ENCODE measurements at places on chromosomes 2 and 18.

DNA sequence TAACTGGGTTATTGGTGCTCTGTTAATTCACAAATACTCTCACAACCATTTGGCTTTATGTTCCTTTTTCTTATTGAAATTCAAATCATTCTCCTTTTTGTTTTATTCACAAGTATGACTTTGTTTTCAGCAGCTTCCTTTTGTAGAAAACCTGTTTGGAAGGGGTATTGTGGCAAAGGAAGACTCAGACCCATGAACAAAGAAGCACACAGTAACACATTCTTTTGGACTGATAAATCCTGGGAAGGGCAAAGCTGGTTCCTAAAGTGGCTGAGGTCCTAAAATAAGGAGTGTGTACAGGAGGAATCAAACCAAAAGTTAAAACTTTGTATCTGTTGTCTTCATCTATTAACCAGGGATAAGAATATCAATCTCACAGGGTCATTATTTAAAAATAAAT, 374.7 kb upstream of the FIGN start:
- no peaks in the 10 kb centered on the region for H3K27me3 ChIP-seq
- no peaks in the 10 kb centered on the region for H3K36me3 ChIP-seq
- no peaks in the 10 kb centered on the region for H3K4me1 ChIP-seq
- DNase-seq = no peak

DNA sequence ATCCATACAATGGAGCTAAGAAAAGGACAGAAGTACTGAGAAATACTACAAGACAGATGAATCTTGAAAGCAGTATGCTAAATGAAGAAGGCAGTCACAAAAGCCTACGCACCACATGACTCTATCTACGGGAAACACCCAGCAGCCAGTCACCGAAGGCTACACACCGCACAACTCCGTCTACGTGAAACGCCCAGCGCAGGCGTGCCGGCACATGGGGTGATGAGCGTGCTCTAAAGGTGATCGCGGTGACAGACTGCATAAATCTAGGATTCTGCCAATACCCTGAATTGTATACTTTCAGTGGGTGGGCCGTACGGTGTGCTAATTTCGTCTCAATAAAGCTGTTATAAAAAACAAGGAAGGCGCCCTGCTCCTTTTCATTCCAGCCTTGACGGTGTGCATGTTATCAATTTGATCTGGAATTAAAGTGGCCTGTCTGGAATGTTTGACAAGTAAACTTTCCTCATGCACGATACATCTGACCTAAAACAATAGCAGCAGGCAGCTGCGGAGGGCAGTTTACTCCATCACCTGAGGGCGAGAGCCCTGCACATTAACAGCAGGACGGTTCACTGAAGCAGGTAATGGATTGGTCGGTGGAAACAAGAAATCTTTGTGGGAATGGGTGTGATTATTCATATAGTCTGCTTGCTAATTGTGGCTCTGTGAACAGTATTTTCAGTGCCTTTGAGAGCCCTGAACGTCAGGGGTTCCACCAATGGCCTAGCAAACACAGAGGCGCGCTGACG, 86.2 kb upstream of the SALL3 start:
- H3K4me3 ChIP-seq = no peak overlapping the region
- DNase-seq = no peak
- no peak overlapping the region for H3K27ac ChIP-seq
- H3K4me1 ChIP-seq = no peaks in the 10 kb centered on the region
- H3K36me3 ChIP-seq = no peaks in the 10 kb centered on the region

GRCh38 chr2:202564226-202564625, 70.5 kb upstream of the FAM117B start:
- H3K27me3 ChIP-seq = no peaks in the 10 kb centered on the region
- H3K4me3 ChIP-seq = no peak overlapping the region
- peaks cover 25% of the 10 kb centered on the region for H3K36me3 ChIP-seq
- no peak overlapping the region for H3K27ac ChIP-seq

- peak overlapping the region; percentile 50 for H3K27ac ChIP-seq
- H3K4me1 ChIP-seq = peaks cover 23% of the 10 kb centered on the region
- no peaks in the 10 kb centered on the region for H3K36me3 ChIP-seq
- no peaks in the 10 kb centered on the region for H3K27me3 ChIP-seq
- H3K4me3 ChIP-seq = no peak overlapping the region
Observed at GRCh38 chr2:54348646-54349045, 92.6 kb upstream of the TSPYL6 start.

DNA sequence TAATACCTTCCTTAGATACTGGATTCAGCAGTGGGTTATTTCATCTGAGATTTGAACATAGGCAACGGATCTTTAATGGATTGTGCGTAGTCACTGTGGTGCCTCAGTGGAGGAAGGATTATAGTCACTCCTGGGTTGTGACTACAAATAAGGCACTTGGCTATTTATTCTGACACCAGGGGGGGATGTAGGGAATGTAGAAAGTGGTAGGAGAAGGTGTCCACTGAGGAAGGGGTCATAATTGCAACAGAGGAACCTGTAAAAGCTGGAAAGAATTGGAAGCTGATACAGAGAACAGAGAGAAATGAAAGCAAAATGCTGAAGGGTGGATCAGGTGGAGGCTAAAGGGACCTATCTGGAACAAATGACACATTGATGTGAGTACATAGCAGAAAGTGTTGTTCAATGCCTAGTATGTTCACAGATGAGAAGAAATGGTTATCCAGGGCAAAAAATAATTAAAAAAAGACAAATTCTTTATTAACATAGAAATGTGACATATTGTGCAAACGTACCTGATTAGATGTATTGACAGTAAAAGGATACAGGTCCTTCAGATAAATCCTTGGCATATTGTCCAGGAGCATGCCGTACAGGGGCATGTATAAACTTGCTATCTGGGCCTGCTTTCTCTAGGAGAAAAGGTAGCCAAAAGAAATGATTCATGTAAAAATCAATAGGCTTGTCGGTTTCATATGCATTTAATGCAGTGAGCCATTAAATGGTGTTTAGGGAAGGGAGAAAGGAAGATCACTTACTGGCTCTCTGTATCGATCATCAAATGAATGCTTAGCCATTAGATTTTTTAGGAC, 91.2 kb upstream of the CCDC195 start:
- DNase-seq = no peak
- no peaks in the 10 kb centered on the region for H3K4me1 ChIP-seq
- no peak overlapping the region for H3K27ac ChIP-seq
- H3K36me3 ChIP-seq = no peaks in the 10 kb centered on the region

GRCh38 chr2:204842661-204843485, 297.6 kb downstream of the PARD3B start:
- no peak overlapping the region for H3K4me3 ChIP-seq
- H3K36me3 ChIP-seq = no peaks in the 10 kb centered on the region
- DNase-seq = no peak
- no peaks in the 10 kb centered on the region for H3K27me3 ChIP-seq

- H3K27me3 ChIP-seq = no peaks in the 10 kb centered on the region
- no peak overlapping the region for H3K4me3 ChIP-seq
- H3K4me1 ChIP-seq = no peaks in the 10 kb centered on the region
- H3K27ac ChIP-seq = no peak overlapping the region
Observed at GRCh38 chr2:79792090-79792489, 279.2 kb downstream of the CTNNA2 start.

- H3K4me1 ChIP-seq = peaks cover 21% of the 10 kb centered on the region
- H3K4me3 ChIP-seq = no peak overlapping the region
- no peaks in the 10 kb centered on the region for H3K36me3 ChIP-seq
- peaks cover 100% of the 10 kb centered on the region for H3K27me3 ChIP-seq
Observed at GRCh38 chr2:119154076-119154475, 4.5 kb downstream of the C1QL2 start.

DNA sequence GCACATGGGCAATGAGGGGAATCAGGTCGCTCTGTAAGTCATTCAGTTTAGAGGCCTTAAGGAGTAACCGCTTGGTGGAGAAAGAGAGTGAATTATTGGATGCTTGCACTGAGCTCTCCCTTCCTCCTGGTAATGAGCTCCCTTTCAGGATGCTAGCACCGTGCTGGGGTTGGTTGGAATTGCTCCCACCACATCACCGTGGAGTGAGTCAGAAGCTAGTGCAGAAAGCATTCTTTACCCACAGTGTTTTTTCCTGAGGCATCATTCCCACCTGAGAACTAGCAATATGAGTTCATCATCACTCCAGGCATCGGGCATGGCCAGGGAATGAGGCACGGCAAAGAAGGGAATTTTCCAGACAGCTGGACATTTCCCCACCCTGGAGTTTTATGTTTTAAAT, 57.6 kb downstream of the ITGB6 start:
- H3K27me3 ChIP-seq = no peaks in the 10 kb centered on the region
- no peak overlapping the region for H3K4me3 ChIP-seq
- DNase-seq = no peak
- no peaks in the 10 kb centered on the region for H3K36me3 ChIP-seq

DNA sequence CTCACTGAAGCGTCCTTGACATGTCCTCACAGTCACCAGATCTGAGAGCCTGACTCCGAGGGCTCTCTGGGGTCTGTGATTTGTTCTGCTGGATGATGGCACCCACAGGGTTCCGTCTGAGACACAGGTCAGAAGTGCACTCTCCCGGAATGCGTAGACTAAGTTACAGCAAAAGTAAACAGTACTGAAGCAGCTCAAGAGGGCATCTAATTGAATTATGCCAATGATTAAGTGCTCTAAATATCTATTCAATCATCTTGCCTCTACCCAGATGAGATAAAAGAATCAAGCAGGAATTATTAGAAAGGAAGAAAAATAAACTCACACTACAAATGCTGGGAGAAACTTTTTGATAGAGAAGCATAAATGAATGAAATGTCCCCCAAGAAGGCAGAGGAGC, 544.1 kb downstream of the SOX11 start:
- H3K27me3 ChIP-seq = no peaks in the 10 kb centered on the region
- H3K36me3 ChIP-seq = no peaks in the 10 kb centered on the region
- no peak overlapping the region for H3K4me3 ChIP-seq

GRCh38 chr2:3126171-3126910, 251.3 kb downstream of the EIPR1 start:
- H3K27ac ChIP-seq = no peak overlapping the region
- no peak for DNase-seq
- H3K4me3 ChIP-seq = no peak overlapping the region
- peaks cover 28% of the 10 kb centered on the region for H3K27me3 ChIP-seq
- no peaks in the 10 kb centered on the region for H3K36me3 ChIP-seq

DNA sequence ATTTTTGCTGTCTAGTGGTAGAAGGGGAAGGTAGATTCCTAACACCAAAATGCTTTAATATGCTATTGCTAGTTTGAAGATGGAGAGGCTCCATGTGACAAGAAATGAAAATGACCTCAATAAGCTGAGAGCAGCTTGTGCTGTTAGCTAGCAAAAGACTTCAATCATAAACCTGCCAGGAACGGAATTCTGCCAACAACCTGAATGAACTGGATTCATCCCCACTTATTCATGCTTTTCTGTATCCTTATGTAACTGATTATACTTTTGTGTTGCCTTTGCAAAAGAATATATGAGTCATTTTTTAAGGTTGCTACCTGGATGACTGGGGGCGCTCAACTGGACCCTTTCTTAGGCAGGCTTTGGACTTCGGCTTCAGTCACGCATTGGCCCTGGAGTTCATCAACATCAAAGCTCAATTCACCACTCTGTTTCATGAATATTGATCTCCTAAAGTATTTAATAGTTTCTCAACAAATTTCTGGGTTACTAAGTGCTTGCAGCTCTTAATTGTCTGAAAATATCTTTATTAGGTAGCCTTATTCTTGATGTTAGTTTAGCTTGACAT, 97.5 kb upstream of the KCNJ3 start:
- no peak overlapping the region for H3K4me3 ChIP-seq
- H3K27me3 ChIP-seq = no peaks in the 10 kb centered on the region
- no peaks in the 10 kb centered on the region for H3K4me1 ChIP-seq
- no peak for DNase-seq
- no peak overlapping the region for H3K27ac ChIP-seq

- H3K27ac ChIP-seq = no peak overlapping the region
- H3K27me3 ChIP-seq = no peaks in the 10 kb centered on the region
- no peak overlapping the region for H3K4me3 ChIP-seq
- no peaks in the 10 kb centered on the region for H3K4me1 ChIP-seq
- H3K36me3 ChIP-seq = peaks cover 10% of the 10 kb centered on the region
Observed at GRCh38 chr2:235820571-235820970, 326.7 kb downstream of the AGAP1 start.

GRCh38 chr2:242054881-242055801, 185.6 kb downstream of the RTP5 start:
- H3K4me1 ChIP-seq = no peaks in the 10 kb centered on the region
- DNase-seq = no peak
- H3K27me3 ChIP-seq = peaks cover 24% of the 10 kb centered on the region
- no peak overlapping the region for H3K27ac ChIP-seq
- H3K4me3 ChIP-seq = no peak overlapping the region
- no peaks in the 10 kb centered on the region for H3K36me3 ChIP-seq
